Retinal pigment epithelial cell (primary cell): ENCODE measurements at places on chromosomes 12 and 14.
A peak's percentile ranks its signal among the peaks of the same experiment; 100 is the strongest.

GRCh38 chr12:132417741-132418140 is 72.2 kb upstream of the FBRSL1 start:
- DNase-seq, result no peak

GRCh38 chr12:54437243-54437642 is 18.2 kb upstream of the ITGA5 start:
- no peak for DNase-seq

- peak; percentile 56 for DNase-seq
These were observed 32.2 kb downstream of the SH2B3 start for GRCh38 chr12:111437816-111438454.

DNA sequence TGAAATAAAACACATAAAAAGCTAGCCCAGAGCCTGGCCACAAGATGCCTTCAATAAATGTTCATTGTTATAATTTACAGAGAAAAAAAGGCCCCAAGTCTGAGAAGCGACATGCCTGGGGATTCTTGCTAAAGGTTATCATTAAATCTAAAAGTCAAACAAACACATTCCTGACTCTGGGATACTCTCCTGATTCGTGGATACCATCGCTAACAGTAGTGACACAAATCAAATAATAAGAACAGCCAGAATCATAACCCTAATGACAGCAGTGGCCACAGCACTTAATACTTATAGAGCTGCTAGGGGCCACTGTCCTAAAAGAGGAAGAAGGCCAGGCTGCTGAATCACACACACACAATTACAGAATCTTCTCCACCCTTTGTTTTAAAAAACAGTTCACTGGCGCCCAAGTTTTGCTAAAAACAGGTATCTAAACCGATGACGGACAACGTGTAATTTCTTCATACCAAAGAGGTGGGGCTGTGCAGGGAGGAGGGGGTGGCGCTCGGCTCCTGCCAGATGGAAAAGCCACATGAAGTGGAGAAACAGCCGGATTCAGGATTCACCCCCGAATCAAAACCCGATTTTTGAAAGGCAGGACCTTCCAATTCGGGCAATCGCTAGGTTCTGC is 1.2 kb downstream of the CLIP1 start:
- no peak for DNase-seq

GRCh38 chr14:52012635-52013034 is 23.3 kb downstream of the RTRAF start:
- no peak for DNase-seq

DNA sequence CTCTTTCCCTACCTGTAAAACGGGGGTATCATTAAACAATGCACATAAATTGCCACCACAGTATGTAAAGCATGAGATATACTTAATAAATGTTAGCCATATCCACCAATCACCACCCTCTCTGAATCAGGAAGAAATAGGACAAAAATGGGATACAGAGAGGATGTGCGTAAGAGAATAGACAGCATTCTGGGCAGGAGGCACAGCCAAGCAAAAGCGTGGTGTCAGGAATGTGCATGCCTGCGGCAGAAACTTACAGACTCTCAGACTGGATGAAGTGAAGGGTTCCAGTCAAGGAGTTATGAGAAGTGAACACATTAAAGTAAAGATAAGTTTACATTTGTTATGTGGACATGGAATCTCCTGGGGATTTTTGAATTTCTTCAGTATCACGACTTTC is 121.7 kb upstream of the MDM1 start:
- DNase-seq, result no peak

GRCh38 chr12:93425736-93426411 is 15.9 kb downstream of the UBE2N start:
- DNase-seq, result no peak

- no peak for DNase-seq
These were observed 43.0 kb downstream of the BTG1 start for GRCh38 chr12:92102606-92103005.

- no peak for DNase-seq
These were observed 884.3 kb downstream of the GALC start for GRCh38 chr14:87108726-87109125.

DNA sequence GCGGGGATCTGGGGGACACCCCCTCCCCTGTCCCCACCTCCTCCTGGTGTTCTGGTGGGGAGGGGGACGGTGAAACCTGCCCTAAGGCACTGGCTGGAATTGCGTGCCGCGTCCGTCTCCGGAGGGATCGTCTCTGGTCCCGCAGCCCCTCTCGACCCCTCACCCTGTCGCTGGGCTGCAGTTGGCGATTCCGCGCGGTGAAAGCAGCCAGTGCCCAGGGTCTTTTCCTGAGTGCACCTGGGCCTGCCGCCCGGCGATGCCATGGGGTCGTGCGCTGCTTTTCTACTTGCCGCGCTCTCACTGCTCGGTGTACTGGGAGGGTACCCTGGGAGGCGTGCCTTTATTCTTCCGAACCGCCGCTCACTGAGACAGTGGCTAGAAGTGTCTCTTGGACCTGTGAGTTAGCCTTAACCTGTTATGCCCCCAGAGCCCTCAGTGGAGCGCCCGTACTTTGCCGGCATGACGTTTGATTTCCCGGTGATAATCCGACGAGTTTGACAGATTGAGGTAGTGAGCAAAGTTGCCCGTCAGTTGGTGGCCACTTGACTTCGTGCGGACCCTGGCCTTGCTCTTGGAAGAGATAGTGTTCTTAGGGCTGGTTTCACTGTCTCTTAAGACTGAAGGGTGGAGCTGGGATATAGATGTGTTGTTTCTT is 788 bp downstream of the SFSWAP start:
- DNase-seq, result no peak

DNA sequence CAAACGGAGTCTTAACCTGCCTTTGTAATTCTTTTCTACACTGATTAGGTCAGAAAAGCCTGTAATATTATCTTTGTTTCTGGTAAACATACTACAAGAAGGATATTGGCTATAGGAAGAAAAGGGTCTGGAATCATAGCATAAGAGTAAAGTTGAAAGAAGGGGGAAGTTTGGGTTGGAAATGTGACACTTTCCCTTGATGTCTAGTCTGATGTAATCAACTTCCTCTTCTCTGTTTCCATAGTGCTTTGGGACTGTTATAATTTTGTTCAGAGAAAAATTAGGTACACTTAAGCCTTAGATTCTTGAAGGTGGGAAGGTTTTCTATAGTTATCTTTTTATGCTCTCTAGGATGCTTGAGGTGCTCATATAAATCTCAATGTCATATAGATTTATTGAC is 322.2 kb downstream of the AEBP2 start:
- DNase-seq, result no peak

GRCh38 chr12:13375583-13376345 is 179.2 kb downstream of the EMP1 start:
- no peak for DNase-seq

- no peak for DNase-seq
These were observed 56.2 kb upstream of the DDHD1 start for GRCh38 chr14:53209370-53209769.

- DNase-seq, result no peak
These were observed 52.0 kb downstream of the ETV6 start for GRCh38 chr12:11701433-11701832.
